ENCODE measurements at places on chromosomes 6 and 20.

DNA sequence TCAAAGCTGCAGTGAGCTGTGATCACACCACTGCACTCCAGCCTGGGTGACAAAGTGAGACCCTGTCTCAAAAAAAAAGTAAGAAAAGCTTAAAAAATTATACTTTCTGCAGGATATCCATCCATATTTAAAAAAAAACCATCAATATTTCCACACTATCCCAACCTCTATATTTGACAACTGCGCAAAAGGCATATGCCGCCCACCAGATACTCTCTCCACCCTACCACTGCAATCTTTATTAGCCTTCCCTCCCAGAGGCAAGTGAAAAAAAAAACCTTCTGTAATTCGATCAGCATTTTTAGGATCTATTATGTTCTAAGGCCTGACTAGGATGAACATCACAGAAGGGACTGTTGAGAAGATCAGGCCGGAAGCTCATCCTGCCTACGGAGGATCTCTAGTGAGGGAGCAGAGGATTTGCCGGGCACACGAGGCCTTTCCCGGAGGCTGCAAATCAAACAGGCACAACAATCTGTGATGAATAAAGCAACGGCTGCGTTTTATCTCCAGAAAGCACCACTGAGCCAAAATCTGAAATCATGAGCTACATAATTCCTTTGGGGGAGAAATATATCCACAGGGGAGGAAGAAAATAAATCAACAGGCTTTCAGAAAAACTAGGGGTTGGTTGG, 65.9 kb downstream of the GFOD1 start:
- no peak for DNase-seq

GRCh38 chr6:22716721-22717120, 147.4 kb downstream of the HDGFL1 start:
- DNase-seq: no peak

GRCh38 chr6:117381749-117382148, 44.0 kb downstream of the ROS1 start:
- no peak for DNase-seq

DNA sequence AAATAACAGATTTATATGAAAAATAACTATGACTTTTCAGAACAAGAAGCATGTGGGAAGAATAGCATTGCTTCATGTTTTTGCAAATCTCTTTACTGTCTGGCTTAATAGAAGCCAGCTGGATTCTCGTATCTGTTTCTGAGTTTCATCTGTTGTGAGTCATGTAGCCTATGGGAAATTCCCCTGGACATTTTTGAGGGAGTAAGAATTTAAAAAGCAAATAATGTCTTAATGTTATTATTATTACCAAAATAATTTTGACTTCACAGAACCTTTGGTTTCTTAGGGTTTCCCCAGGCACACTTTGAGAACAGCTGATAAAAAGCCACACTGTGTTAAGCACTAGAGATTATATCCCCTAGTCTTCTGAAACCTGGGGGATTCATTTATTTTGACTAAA, 75.8 kb downstream of the SYCP2L start:
- DNase-seq: no peak
